RPMI7951 (cell line): ENCODE measurements at places on chromosomes 1 and 21. TPM values are rescaled to one million over a fixed set of nuclear protein-coding genes. Genes with fewer than 3 reads are reported as not detected.

- no peak for DNase-seq
Measured at GRCh38 chr1:21042929-21043605, 133.6 kb downstream of the EIF4G3 start.

DNA sequence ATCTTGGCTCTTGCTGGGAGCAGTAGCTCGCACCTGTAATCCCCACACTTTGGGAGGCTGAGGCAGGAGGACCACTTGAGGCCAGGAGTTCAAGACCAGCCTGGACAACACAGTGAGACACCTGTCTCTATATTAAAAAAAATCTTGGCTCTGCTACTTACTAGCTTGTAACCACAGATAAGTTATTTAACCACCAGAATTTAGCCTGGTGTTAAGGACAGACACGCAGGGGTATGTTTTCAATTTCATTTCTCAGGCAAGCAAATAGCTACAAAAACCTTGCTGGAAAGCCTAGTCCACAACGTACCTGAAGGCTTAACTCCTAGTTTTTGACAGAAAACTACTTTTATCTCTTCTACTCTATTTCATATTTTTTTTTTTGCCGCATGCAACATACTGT, 24.8 kb upstream of the GFI1 start:
- DNase-seq = no peak

- no peak for DNase-seq
Measured at GRCh38 chr1:198199105-198199504, 42.3 kb downstream of the NEK7 start.

DNA sequence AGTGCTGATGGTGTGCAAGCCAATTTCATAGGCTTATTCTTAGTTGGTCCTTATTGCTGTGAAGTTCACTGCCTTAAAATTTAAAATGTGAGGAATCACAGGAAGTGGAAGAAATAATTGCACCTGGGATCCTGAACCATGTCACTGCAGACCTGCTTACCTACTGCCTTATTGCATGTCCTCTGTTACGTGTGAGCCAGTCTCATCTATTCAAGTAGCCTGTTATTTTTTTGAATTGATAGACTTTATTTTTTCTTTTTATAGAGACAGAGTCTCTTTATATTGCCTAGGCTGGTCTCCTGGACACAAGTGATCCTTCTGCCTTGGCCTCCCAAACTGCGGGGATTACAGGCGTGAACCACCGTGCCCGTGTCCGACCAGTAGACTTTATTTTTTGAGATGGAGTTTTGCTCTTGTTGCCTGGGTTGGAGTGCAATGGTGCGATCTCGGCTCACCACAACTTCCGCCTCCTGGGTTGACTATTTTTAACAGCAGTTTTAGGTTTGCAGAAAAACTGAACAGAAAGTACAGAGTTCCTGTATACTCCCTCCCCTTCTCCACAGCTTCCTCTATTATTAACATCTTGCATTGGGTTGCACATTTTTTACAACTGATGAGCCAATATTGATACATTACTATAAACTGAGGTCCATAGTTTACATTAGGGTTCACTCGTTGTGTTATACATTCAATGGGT, 14.0 kb upstream of the DISC1 start:
- DNase-seq = no peak

DNA sequence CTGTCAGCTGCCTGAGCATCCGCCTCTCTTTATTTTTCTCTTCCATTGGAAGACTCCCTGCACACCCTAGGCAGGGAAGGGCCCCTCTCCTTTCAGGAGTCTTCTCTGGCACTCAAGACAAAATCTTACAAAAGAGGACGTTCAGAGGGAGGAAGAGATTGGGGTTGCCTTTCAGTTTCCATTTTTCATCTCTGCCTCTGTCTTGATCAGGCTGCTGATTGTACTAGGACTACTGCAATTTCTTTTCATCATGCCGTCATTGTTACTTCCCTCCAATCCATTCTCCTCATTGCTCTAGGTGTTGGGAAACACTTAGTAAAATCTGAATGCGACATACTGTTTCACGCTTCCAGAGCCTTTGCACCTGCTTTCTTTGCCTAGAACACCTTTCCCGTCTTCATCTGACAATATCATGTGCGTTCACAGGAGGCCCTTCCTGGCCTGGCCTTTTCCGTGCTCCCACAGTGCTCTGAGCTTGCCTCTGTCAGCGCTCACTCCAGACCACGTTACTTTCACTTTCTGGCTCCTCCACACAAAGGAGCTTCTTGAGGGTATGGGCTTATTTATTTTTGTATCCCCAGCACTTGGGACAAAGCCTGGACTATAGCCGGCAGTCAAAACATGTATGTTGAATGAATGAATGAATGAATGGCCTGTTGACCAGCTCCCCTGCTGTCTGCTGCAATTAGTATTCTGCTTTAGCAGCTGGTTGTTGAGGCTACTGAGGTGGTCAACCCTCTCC, 10.9 kb downstream of the LRRC71 start:
- peak; percentile 51 for DNase-seq

GRCh38 chr1:116330846-116331245, 42.2 kb upstream of the ATP1A1 start:
- DNase-seq = no peak

GRCh38 chr1:73953586-73953985, 244.4 kb downstream of the LRRIQ3 start:
- DNase-seq = no peak

GRCh38 chr1:173862769-173863223, 5.0 kb downstream of the GAS5 start:
- no peak for DNase-seq

DNA sequence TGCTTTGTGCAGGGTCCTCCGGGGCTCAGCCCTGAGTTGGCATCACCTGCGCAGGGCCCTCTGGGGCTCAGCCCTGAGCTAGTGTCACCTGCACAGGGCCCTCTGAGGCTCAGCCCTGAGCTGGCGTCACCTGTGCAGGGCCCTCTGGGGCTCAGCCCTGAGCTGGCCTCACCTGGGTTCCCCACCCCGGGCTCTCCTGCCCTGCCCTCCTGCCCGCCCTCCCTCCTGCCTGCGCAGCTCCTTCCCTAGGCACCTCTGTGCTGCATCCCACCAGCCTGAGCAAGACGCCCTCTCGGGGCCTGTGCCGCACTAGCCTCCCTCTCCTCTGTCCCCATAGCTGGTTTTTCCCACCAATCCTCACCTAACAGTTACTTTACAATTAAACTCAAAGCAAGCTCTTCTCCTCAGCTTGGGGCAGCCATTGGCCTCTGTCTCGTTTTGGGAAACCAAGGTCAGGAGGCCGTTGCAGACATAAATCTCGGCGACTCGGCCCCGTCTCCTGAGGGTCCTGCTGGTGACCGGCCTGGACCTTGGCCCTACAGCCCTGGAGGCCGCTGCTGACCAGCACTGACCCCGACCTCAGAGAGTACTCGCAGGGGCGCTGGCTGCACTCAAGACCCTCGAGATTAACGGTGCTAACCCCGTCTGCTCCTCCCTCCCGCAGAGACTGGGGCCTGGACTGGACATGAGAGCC, 22.7 kb downstream of the COL6A1 start:
- DNase-seq = no peak

DNA sequence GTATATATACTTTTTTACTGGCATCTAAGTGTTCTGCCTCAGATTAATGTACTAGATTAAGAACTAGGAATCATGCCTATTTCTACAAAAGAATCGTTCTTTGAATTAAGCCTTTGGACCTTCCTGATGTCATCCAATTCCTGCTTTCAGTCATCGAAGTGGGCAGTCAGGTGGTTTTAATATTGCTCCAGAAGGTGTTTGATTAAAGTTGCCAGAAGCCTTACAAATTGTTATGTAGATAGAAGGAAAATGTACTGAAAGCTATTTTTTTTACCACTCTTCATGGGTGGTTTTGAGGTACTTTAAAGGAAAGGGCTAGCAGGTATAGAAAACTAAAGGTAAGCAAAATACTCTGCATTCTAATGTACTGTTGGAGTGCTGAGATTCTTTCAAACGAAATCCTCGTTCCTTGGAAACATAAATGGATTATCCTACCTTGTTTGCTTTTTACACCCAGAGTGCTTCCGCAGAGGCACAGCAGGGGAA, 716 bp downstream of the CTBS start:
- DNase-seq = no peak

DNA sequence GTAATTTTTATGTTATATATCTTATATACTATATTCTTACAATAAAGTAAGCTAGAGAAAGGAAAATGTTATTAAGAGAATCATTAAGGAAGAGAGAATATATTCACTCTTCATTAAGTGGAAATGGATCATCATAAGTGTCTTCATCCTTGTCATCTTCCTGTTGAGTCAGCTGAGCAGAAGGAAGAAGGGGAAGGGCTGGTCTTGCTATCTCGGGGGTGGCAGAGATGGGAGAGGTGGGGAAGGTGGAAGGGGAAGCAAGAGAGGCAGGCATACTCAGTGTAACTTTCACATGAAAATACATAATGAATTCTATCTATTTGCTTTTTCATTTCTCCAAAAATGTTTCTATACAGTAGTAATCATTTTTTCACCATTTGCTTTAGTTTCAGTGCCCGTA, 5.1 kb downstream of the DNASE2B start:
- no peak for DNase-seq

PPFIA4 gene
- total RNA-seq = 2.4 and 4.5 TPM in 2 replicates

CHRM3 gene
- 0.12 TPM in 1 of 2 replicates, not detected in the other for total RNA-seq

SPRR1B gene
- total RNA-seq = not detected in 2 replicates
